ENCODE measurements at places on chromosomes 12 and 14.

- no peak for DNase-seq
These were observed 468.0 kb downstream of the BCAT1 start for GRCh38 chr12:24480766-24481449.

- no peak for DNase-seq
These were observed 975.1 kb downstream of the BCL11B start for GRCh38 chr14:98296895-98297294.

DNA sequence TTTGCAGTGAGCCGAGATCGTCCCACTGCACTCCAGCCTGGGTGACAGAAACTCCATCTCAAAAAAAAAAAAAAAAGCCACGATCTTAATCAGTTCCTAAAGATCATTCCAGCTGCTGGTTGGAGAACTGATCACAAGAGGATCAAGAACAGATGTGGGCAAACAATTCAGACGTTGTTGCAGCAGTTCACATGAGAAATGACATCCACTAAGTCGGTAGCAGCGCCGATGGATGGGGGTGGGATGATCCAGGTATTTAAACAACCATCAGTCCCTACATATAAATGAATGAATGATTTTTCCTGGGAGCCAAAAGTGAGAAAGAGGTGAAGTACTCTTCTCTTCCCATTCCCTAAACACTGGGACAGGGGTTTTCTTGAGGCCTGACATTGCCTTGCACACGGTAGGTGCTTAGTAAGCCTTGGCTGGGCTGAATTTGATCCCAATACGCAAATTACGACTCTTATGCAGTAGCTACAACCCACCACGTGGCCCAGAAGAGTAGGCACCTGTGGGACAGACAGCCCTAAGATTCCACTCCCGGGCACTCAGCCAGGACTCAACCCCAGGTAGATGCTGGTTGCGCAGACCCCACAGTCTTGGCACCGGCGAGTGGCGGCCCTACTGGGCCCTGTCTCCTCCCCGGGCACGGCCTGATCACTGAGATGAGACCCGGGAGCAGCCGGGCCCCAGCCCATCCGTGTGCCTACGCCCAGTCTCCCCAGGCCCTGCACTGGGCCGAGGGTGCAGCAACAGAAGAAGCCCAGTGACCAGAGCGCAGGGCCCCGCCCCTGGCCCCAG is 565 bp downstream of the SPRYD3 start:
- no peak for DNase-seq

GRCh38 chr12:122981036-122981471 is 573 bp downstream of the ARL6IP4 start:
- peak; percentile 39 for DNase-seq

DNA sequence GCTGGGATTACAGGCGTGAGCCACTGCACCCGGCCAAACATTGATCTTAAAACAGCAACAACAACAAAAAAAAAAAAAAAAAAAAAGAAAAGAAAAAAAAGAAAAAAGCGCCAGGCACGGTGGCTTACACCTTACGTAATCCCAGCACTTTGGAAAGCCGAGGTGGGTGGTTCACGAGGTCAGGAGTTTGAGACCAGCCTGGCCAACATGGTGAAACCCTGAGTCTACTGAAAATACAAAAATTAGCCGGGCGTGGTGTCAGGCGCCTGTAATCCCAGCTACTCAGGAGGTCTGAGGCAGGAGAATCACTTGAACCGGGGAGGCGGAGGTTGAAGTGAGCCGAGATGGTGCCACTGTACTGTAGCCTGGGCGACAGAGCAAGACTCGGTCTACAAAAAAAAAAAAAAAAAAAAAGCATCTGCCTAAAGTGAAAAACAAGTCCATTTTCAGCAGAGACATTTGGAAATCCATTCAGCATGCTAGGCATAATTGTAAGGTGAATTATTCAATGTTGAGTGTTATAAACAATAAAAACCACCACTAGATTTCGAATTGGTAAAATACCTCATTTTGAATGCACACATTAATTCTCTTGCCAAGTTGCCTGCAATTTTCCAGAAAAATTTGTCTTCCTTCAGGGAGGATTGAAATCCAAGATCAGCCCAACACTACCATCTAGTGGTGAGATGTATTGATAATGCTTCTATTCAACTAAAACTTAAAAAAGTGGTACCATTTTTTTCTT is 8.0 kb upstream of the CERS5 start:
- DNase-seq = peak; percentile 45

- DNase-seq = no peak
These were observed 70.0 kb upstream of the SRSF5 start for GRCh38 chr14:69696633-69697557.

DNA sequence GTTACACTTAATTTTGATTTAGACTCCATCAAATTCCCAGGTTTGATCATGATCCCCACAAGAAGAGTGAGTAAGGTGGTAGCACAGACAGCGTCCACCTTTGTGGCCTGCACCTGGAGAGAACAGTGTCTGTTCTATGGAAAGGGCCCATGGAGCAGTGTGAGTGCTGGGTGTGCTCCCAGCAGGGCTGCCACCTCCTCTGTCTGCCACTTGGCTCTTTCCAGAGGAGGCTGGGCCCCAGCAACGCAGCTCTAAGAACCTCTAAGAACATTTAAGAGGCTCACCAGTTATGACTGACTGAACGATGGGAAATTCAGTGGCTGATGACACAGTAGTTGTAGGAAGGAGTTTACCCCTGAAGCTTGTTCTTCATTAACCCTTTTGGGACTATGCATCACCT is 17.3 kb downstream of the VDR start:
- DNase-seq = no peak

GRCh38 chr14:50812856-50813543 is 18.0 kb downstream of the NIN start:
- DNase-seq = no peak

GRCh38 chr14:96783915-96784224 is 13.3 kb upstream of the VRK1 start:
- no peak for DNase-seq

- no peak for DNase-seq
These were observed 505.0 kb downstream of the SLC16A7 start for GRCh38 chr12:60100852-60101251.

GRCh38 chr12:51441583-51441982 is 17.0 kb downstream of the SLC4A8 start:
- no peak for DNase-seq

GRCh38 chr14:65849091-65849490 is 436.6 kb downstream of the FUT8 start:
- DNase-seq = no peak

- no peak for DNase-seq
These were observed 4.4 kb upstream of the PDE6H start for GRCh38 chr12:14968478-14968877.

DNA sequence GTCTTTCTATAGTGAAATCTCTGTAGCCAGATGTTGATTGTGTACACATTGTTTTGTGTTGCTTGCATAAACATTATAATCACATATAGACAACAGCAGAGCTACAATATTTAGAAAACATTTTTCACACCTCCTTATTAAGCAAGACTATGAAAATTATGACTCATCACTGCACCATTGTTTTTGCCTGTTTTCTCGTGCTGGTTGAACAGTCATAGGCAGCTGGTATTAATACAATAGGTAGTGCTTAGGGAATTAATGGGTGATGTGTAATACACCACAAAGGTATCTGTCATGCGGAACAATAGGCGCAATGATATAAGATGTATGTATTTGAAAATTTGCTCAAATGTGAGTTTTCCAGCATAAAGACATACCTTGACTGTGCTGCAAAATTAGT is 449.3 kb downstream of the FOXG1 start:
- no peak for DNase-seq

DNA sequence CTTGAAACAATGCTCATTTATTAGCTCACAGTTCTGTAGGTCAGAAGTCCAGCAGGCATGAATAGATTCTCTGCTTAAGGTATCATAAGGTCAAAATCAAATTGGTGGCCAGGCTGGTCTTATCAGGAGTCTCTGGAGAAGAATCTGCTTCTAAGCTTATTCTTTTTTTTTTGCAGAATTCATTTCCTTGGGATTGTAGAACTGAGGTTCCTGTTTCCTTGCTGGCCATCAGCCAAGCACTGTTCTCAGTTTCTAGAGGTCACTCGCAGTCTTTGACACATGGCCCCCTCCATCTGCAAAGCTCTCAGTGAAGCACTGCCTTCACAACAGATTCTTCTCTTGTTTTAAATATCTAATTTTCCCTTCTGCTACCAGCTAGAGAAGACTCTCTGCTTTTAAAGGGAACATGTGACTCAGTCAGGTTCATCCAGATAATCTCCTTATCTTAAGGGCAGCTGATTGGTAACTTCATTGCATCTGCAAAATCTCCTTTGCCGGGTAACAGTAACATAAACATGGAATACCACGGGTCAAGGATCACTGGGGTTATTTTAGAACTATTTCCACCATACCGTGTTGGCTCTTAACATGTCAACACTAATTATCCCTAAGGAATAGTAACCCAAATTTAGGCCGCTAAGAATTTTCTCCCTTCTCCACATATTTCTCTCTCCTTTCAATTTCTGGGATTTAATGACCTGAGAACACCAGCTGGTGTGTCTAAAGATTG is 25.3 kb downstream of the RHOJ start:
- no peak for DNase-seq

- DNase-seq = no peak
These were observed 1.5 kb downstream of the KIF21A start for GRCh38 chr12:39441189-39441962.

DNA sequence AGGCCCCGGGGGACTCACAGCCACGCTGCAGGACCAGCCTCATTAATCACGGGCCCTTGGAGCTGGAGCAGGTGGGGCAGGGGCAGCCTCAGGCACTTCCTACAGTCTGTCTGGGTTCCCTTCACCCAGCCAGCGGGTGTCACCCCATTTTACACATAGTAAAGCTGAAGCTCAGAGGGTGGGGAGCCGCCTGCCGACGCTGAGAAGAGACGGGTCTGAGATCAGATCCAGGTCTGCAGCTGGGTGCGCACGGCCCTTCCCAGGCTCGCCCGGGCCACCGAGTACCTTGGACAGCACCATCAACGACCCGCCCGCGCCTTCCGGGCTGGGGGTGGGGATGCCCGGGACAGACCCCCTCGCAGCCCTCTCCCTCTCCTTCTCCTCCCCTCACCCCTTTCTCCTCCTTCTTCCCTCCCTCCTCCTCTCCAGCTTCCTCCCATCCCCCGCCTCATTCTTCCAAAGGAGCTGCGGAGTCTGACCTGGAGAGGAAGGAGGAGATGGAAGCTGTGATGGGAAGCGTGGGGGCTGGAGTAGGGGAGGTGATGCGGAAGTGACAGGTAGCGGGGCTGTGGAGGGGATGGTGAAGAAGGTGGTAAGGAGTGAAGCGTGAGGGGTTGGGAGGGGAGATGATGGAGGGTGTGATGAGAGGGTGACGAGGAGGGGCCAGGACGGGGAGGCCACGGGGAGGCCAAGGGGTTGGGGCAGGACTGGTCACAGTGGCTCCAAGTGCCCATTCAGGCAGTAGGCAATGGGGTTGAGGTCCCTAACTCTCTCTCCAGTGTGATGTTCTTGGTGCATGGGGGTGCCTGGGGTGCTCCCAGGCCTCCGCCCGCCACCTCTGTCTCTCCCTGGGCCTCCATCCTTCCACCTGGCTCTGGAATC is 8.8 kb downstream of the DTX1 start:
- peak; percentile 52 for DNase-seq

DNA sequence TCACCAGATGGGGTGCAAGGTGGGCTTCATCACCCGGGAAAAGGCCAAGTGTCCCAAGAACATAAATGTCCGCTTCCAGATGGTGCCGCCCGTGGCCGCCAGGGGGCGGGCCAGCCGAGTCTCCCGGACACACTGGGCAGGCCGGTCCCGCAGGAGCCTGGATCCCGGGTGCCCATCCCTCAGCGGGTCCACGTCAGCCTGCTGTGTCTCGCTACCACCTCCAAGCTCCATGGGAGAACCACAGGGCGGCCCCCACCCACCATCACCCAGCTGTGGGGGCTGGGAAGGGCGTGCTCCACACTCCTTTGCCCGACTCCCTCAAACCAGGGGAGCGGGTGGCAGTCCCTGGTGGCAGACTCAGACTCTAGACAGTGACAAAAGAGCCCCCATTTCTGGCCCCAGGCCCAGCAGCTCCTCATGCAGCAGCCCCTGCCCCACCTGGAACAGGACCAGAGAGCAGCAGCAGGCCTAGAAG is 22.0 kb upstream of the NUDT14 start:
- peak; percentile 86 for DNase-seq

DNA sequence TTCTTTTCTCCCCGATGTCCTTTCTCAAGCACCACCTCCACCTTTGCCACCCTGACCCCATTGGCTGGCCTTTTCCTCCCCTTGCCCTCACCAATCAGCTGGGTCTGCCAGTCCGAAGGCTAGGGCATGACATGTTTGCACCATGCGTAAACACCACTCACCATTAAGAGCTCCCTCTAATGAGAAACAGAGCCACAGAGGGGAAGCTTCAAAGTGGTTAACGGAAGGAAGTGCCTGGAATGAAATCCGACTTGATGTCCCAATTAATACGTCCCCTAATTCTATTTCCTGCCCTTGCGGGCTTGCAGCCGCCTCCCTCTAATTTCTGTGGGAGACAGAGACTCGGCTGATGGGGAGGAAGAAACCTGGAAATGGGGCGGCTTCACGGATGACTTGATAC is 318.5 kb upstream of the TBX3 start:
- DNase-seq = no peak

- DNase-seq = no peak
These were observed 114.8 kb downstream of the RIMBP2 start for GRCh38 chr12:130601327-130601726.

- DNase-seq = no peak
These were observed 5.1 kb upstream of the LTA4H start for GRCh38 chr12:96040305-96041133.

DNA sequence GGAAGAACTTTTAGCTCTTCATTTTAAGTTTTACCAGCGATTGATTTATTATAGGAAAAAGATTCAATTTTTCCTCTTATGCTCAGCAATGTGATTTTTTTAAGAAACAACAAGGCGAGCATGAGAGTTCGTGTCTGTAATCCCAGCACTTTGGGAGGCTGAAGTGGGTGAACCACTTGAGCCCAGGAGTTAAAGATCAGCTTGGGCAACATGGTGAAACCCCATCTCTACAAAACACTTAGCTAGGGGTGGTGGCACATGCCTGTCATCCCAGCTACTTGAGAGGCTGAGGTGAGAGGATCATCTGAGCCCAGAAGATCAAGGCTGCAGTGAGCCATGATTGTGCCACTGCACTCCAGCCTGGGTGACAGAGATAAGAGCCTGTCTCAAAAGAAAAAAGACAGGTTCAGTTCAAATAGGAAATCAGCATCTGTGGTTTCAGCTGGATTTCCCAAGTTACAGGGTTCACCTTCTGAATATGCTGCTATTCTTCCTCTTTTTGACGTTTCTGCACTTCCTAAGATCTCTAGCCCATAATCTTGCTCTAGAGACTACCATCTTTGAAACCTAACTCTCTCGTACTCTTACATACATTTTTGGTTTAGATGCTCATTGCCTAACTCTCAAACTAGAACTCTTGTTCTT is 274.7 kb downstream of the SEC23A start:
- no peak for DNase-seq

GRCh38 chr14:89807151-89807550 is 147.4 kb downstream of the EFCAB11 start:
- no peak for DNase-seq

DNA sequence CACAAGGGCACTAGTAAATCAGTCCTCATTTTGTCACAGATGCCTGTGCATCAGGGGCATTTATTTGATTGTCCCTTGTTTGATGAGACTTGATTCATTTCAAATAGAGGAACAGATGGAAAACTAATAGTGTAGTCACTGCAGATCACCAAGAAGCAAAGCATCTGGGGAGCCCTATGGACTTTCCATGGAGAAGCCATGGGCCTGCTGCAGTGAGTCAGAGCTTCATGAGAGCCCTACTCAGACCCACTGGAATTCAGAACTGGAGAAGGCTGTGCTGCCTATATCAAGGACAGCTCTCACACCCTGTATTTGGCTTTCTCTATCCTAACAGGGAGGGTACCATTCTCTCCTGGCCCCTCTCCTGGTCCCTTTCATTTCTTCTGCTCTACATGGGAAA is 126.2 kb downstream of the GRIP1 start:
- no peak for DNase-seq

Measured in HEK293T (cell line).